Cardiac septum (tissue), 1 donor: ENCODE measurements at places on chromosomes 5 and 9. TPM values are rescaled to one million over a fixed set of nuclear protein-coding genes. Genes with fewer than 3 reads are reported as not detected.
A peak's percentile ranks its signal among the peaks of the same experiment; 100 is the strongest.

The CCDC180 gene
- 2.2 TPM for total RNA-seq

The DAB2 gene
- total RNA-seq, result 28.7 TPM

The KCNMB1 gene
- 5.7 TPM for total RNA-seq

The TRIM36 gene
- 0.75 TPM for total RNA-seq

The GFI1B gene
- not detected for total RNA-seq

The RANBP17 gene
- 9.9 TPM for total RNA-seq

DNA sequence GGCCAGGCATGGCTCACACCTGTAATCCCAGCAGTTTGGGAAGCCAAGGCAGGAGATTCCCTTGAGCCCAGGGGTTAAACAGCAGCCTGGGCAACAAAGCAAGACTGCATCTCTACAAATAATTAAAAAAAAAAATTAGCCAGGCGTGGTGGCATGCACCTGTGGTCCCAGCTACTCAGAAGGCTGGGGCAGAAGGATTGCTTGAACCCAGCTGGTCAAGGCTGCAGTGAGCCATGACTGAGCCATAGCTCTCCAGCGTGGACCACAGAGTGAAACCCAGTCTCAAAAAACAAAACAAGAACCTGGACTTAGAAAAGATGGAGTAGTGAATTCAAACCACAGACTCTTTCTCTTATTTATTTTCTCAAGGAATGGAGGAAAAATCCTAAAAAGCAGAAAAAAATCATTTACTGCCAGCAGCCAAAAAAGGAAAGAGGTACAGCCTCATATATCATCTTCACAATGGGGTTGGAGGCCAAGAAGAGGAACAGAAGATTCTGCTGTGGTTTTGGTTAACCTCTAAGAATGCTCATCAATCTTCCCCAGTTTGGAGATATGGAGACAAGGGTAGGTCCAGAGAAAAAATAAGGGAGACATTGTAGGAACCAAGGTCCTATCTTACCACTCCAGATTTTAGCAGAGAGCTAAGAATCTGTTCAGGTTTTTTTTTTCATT is 40.0 kb upstream of the MYO10 start:
- no peak for DNase-seq

DNA sequence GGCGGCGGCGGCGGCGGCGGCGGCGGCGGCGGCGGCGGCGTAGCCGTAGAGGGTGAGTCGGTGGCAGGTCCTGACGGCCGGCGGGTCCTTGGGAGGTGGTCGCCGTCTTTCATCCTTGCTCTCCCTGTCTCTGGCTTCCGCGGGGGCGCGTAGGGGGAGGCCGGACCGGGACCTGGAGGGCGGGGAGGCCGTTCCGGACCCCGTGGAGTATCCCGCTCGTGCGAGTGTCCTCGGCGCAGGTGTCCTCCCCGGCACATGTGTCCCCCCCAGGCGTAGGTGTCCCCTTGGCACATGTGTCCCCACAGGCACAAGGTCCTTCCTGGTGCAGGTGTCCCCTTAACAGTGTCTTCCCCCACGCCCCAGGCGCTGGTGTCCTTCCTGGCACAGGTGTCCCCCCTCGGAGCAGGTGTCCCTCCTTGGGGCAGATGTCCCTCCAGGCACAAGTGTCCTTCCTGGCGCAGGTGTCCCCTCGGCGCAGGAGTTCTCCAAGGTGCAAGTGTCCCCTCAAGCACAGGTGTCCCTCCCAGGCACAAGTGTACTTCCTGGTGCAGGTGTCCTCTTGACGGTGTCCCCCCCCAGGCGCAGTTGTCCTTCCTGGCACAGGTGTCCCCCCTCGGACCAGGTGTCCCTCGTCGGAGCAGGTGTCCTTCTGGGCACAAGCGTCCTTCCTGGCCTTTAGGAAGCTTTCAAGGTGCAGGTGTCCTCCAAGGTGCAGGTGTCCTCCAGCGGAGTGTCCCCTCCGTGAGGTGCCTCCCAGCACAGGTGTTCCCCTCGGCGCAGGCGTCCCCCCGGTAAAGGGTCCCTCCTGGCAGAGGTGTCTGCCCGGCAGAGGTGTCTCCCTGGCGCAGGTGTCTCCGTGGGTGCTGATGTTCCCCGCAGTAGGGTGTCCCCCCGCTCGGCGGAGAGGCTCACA is 519 bp downstream of the EXOC3 start:
- peak; percentile 72 for DNase-seq

DNA sequence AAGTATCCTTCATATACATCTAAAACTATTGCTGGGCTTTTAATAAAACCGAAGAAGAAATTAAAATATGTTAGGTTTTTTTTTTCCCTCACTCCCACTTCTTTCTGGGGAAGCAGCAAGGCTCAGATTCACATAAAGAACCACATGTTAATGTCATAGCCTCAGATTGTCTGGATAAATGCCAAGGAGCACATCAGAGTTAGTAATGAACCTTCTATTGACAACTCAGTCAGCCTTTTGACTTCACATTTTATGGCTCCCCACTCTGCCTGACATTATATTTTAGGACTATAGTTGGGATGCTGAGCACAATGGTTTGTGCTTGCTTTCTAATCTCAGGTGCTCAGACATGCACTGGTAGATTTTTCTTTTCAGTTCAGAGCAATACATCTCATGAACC is 21.8 kb downstream of the DMAC1 start:
- no peak for DNase-seq

DNA sequence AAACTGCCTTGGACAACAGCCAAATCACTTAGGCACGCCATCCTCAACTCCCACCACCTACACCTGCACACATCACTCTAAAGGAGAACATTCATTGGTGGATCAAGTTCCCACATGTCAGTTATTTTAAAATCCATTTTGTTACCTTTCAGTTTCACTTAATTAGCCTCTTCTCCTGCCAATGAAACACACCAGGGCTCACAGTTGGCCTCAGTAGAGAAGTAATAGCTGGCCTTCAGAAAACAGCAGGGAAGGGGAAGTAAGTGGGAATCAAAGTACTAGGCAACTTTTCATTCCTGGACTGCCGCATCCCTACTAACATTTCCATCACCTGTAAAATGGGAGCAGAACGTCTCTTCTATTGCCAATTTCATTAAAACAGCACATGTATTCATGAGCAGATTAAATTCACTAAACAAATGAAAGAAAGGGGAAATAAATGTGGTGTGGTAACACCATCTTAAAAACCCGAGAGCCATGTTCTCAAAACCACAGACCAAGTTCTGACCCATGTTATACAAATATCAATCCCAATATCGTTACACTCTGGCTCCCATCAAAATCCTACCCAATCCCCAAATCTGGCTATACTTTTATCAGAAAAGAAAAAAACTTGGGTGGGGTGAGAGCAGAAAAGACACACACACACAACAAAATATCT is 1.7 kb downstream of the SIL1 start:
- no peak for DNase-seq

DNA sequence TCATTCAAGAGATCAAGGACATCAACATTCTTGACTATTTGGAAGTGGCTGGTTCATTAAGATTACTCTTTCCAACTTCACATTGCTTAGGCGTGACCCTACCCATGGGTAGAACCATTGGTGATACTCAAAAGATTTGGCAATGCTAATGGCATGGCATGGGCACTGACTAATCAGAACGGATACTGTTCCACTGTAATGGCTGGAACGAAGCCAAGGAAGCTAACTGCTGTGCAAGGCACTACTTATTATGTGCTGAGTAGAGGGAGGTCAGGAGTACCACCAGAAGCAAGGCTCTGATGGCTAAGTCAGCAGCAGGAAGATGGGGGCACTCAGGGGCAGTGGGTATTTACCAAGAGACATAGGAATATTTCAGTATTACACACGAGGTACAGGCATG is 31.9 kb downstream of the GNA14 start:
- no peak for DNase-seq

DNA sequence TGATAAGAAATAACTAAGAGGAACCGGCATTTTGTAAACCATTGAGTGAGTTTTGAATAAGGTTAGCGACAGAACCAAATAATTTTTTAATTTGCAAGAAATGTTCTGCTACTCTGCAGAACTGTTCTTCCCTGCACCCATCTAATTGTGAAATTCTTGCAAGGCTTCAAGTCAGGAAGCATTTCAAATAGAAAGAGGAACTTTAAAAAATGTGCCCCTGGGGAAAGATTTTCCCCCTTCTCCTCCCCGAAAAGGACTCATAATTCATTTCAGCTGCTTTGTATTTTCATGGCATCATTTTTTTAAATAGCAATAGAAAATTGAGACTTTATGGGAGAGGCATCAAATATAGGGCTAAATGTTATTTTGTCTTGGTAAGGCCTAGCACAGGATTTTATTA is 180.9 kb upstream of the ANKRD55 start:
- DNase-seq, result no peak

GRCh38 chr5:54273715-54274114 is 36.7 kb downstream of the ARL15 start:
- DNase-seq, result no peak

DNA sequence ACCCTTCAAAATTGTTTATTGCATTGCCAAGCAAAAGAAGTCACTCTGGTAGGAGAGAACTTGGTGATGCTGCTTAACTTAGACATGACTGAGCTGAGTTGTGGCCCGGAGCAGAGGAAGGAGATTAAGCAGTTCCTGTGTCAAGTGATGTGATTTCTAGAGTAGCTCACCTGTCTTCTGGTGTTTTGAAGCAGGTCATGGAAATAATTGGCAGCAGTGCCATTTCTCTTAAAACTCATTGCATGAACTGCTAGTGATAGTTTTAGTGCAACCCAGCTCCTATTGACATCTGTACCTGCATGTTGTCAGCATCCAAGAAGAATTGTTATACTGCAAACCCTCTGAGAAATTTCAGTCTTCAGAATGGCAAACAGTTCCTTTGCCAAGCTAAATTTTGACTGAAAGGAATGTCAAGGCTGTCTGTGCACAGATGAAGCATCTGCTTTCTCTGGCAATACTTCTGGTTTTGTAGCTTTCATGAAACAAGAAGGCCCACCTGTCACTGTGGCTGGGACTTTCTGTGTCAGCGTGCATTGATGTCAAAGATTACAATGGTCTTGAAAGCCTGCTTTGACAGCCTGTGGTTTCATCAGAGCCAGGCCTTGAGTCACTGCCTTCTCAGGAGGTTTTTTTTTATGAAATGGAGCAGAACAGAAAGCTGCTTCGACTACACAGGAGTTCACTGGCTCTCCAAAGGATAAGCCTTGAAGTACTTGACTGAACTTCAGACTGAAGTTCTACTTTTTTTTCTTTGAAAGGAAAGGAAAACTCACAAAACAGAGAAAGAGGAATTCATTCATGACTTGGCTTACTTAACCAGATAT is 90.6 kb downstream of the RALGPS1 start:
- DNase-seq, result no peak
